ENCODE measurements at places on chromosomes 12 and 14.

DNA sequence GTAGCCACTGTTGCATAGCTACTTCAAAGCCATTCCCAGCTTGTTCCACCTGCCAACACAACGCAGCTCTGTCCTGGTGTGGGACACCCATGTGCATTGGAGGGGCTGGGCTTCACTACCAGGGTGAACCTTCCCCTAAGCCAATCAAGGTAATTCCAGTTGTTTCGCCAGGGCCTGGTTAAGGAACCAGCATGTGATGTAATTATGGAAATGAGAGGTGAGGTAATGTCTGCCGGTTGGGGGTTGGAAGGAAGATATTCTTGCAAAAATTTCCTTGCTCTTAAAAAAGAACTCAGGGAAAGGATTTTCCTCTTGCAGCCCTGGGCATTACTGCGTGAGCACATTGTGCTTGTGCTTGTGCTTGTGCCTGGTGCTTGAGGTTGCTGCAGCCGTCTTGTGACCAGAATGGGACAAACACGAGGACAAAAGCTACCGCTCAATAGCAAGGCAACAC, 14.9 kb downstream of the TUBA1C start:
- DNase-seq: no peak

- no peak for DNase-seq
Observed at GRCh38 chr12:63869656-63870055, 25.2 kb downstream of the SRGAP1 start.

DNA sequence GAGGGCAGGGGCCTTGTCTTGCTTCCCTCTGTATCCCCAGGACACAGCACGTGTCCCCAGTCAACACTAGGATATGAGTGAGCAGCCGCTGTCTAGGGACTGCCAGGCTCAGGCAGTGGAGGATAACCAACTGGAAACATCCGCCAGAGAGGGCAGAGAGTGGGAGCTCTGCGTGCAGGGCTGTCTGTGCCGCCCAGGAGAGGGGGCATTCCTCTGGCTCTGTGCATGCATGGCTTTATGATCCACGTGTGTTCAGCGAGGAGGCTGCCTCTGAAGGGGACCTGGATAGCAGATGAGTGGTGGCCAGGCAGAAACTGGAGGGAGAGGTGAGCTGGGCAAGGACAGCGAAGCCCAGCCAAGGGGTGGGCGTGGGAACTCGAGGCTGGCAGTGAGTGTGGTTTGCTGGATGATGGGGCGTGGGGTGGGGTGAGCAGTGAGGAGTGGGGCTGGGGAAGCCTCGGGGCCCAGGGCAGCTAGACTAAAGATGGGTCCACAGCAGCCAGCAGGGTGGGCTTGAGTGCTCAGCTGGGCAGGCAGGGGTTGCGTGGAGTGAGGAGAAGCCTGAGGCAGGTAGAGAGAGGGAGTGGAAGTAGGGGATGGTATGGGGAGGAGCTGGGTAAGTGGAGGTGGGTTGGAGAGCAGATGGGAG, 72.9 kb downstream of the PRIMA1 start:
- no peak for DNase-seq

DNA sequence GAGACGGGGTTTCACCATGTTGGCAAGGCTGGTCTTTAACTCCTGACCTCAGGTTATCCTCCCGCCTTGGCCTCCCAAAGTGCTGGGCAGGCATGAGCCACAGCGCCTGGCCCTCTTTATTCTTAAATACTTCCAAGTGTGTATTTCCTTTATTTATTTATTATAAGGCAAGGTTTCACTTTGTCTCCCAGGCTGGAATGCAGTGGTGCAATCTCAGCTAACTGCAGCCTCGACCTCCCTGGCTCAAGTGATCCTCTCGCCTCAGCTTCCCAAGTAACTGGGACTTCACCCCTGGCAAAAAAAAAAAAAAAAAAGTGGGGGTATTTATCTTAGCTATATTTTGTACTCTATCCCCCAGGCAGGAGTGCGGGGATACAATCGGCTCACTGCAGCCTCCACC, 6.8 kb downstream of the FAM216A start:
- no peak for DNase-seq

DNA sequence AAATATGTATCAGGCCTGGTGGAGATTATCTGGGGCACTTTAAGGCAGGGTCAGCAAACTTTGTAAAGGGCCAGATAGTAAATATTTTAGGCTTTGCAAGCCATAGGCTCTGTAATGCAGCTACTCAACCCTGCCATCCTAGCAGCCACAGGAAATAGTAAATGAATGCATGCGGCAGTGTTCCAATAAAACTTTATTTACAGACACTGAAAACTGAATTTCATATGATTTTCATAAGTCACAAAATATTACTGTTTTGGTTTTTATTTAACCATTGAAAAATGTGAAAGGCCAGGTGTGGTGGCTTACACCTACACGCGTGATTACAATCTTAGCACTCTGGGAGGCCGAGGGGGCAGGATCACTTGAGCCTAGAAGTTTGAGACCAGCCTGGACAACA, 3.2 kb upstream of the CAMKK2 start:
- DNase-seq: no peak

GRCh38 chr12:107336695-107337094, 243.3 kb upstream of the CRY1 start:
- DNase-seq: no peak

GRCh38 chr12:94267921-94268471, 119.6 kb downstream of the PLXNC1 start:
- no peak for DNase-seq

- DNase-seq: no peak
Observed at GRCh38 chr12:111664499-111664898, 21.3 kb downstream of the BRAP start.

GRCh38 chr12:132085291-132085635, 58.9 kb downstream of the DDX51 start:
- DNase-seq: no peak

All from stimulated activated CD8-positive, alpha-beta memory T cell treated with anti-CD3 and anti-CD28 coated beads, Interleukin-7, amount 100 ng/mL, for 1 hour (primary cell).